SJSA1 (cell line): ENCODE measurements at places on chromosomes 3 and 15. TPM values are rescaled to one million over a fixed set of nuclear protein-coding genes. Genes with fewer than 3 reads are reported as not detected.
A peak's percentile ranks its signal among the peaks of the same experiment; 100 is the strongest.

BRK1 gene
- total RNA-seq = 46.7 and 112 TPM in 2 replicates

SCG5 gene
- total RNA-seq = 0.87 TPM in 1 of 2 replicates, not detected in the other

FANCD2OS gene
- total RNA-seq = not detected in 2 replicates

CLDN11 gene
- total RNA-seq = 0.66 and 1.7 TPM in 2 replicates

- no peak overlapping the region for H3K27ac ChIP-seq
- H3K4me3 ChIP-seq = no peak overlapping the region
- H3K27me3 ChIP-seq = no peaks in the 10 kb centered on the region
- DNase-seq = no peak
- H3K4me1 ChIP-seq = no peaks in the 10 kb centered on the region
These were observed 1225.1 kb downstream of the OTOL1 start for GRCh38 chr3:162721736-162722135.

KCNMB3 gene
- 0.13 and 2.7 TPM in 2 replicates for total RNA-seq

DNA sequence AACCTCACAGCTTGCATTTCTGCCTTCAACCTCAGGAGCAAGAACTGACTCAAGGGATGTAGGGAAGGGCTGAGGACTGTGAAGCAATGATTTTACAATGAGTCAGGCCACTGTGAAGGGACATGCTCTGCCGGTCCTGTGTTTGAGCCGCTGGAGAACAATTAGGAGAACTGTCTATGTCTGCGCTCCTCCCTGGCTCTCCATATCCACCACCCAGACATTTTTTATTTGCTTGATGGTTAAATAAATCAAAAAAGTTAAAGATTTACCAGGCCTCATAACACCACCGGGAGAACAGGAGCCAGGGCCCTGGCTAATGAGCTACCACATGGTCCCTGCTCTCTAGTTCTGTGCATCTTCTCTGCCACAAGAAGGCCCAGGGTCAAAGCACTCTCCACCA is 29.6 kb downstream of the SEC61A1 start:
- H3K4me3 ChIP-seq = no peak overlapping the region
- no peak for DNase-seq
- H3K36me3 ChIP-seq = peaks cover 61% of the 10 kb centered on the region
- H3K27ac ChIP-seq = no peak overlapping the region
- H3K4me1 ChIP-seq = peaks cover 22% of the 10 kb centered on the region

DNA sequence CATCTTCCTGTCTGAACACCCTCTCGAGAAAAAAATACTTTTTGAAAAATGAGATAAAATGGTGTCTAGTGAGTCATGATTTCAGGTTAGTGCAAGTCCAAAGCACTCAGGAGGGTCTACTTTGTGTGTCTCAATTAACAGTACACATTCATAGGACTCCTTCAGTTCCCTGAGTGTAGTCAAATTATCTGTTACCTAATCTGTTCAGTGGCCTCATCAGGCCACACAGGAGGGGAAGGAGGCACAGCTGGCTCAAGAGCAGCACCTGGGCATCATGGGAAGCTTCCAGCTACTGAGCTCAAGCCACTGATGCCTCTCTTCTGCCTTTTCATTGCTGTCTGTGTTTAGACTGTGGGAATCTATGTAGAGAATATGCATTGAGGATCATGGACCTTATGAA is 341.4 kb upstream of the SGO1 start:
- DNase-seq = no peak
- H3K4me3 ChIP-seq = no peak overlapping the region
- H3K27me3 ChIP-seq = no peaks in the 10 kb centered on the region
- no peak overlapping the region for H3K27ac ChIP-seq
- H3K4me1 ChIP-seq = no peaks in the 10 kb centered on the region

ITIH3 gene
- total RNA-seq = 4.0 and 8.9 TPM in 2 replicates

DNA sequence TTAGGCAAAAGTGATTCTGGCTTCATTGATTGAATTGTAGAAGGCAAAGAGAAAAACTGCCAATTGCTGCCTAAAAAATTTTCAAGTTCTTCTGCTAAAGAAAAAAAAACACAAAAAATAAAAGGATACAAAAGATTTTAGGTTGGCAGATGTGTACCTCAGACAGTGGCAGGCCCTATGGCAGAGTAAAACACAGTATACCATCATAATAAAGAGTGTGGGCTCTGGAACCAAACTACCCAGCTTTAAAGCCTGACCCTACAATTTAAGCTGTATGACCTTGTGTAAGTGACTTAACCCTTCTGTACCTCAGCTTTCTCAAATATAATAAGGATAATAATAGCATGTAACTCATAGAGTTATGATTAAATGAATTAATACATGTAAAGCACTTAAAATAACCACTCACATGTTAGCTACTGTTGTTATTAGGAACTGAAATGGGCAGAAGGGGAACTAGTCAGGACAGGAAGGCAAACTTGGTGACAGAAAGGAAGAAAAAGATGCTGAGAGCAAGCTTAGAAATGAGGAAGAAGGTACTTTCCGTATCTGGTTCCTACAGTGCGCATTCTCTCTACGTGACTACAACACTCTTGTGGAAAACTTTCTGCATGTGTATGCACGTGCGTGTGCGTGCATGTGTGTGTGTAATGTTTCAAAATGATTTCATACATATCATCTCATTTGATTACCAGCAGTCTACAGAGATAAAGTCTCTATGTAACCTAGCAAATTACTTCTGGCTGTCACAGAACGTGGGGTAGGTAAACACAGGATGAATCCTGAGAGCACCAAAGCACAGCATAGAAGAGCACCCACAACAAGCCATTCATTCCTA is 13.6 kb upstream of the GATM start:
- DNase-seq = no peak
- H3K4me3 ChIP-seq = no peak overlapping the region
- H3K4me1 ChIP-seq = no peaks in the 10 kb centered on the region

- no peak for DNase-seq
- no peaks in the 10 kb centered on the region for H3K36me3 ChIP-seq
- H3K4me1 ChIP-seq = no peaks in the 10 kb centered on the region
These were observed 158.1 kb upstream of the CTDSPL start for GRCh38 chr3:37703626-37704025.

TRPM1 gene
- total RNA-seq = 0.08 TPM in 1 of 2 replicates, not detected in the other

- H3K36me3 ChIP-seq = no peaks in the 10 kb centered on the region
- no peak for DNase-seq
- no peak overlapping the region for H3K27ac ChIP-seq
- H3K4me1 ChIP-seq = peaks cover 11% of the 10 kb centered on the region; the same call in 1 of the 2 replicates
These were observed 29.5 kb downstream of the PDE8A start for GRCh38 chr15:85011160-85011571.

ERC2 gene
- total RNA-seq = 0.13 and 0.81 TPM in 2 replicates

CILP gene
- not detected in 2 replicates for total RNA-seq

- DNase-seq = no peak
- no peaks in the 10 kb centered on the region for H3K36me3 ChIP-seq
- peaks cover 27% of the 10 kb centered on the region for H3K4me1 ChIP-seq
- no peak overlapping the region for H3K4me3 ChIP-seq
These were observed 689.6 kb upstream of the NECTIN3 start for GRCh38 chr3:110381992-110382391.

DNA sequence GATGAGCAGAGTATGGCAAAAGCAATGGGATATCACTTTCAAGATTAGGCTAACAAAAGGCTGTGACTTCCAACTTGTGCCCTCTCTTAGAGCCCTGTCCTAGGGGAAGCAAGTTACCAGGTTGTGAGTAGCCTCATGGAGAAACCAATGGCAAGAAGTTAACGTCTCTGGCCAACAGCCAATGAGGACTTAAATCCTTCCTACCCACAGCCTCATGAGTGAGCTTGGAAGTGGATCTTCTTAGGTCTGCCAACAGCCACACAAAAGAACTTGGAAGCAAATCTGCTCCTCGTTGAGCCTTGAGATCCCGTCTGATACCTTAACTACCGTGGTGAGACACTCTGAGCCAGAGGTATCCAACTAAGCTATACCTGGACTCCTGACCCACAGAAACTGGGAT is 5.7 kb downstream of the NME9 start:
- no peak overlapping the region for H3K4me3 ChIP-seq
- no peak overlapping the region for H3K27ac ChIP-seq

- peaks cover 5% of the 10 kb centered on the region for H3K4me1 ChIP-seq
- DNase-seq = no peak
- no peak overlapping the region for H3K4me3 ChIP-seq
- H3K27me3 ChIP-seq = peaks cover 2% of the 10 kb centered on the region; the same call in 1 of the 2 replicates
These were observed 11.5 kb upstream of the PDIA5 start for GRCh38 chr3:123055352-123055751.

GRCh38 chr3:11698326-11699082 is 54.8 kb upstream of the VGLL4 start:
- no peaks in the 10 kb centered on the region for H3K27me3 ChIP-seq
- H3K4me1 ChIP-seq = peaks cover 8% of the 10 kb centered on the region
- no peak for DNase-seq
- H3K4me3 ChIP-seq = no peak overlapping the region
- no peak overlapping the region for H3K27ac ChIP-seq

KBTBD8 gene
- total RNA-seq = 1.5 and 3.9 TPM in 2 replicates

GRCh38 chr3:111027868-111028267 is 43.7 kb upstream of the NECTIN3 start:
- DNase-seq = no peak
- H3K4me1 ChIP-seq = no peaks in the 10 kb centered on the region
- no peaks in the 10 kb centered on the region for H3K27me3 ChIP-seq
- no peak overlapping the region for H3K27ac ChIP-seq
- no peak overlapping the region for H3K4me3 ChIP-seq

- H3K27me3 ChIP-seq = no peaks in the 10 kb centered on the region
- H3K27ac ChIP-seq = no peak overlapping the region
- no peak overlapping the region for H3K4me3 ChIP-seq
- H3K4me1 ChIP-seq = peaks cover 3% of the 10 kb centered on the region; the same call in 1 of the 2 replicates
- no peak for DNase-seq
- no peaks in the 10 kb centered on the region for H3K36me3 ChIP-seq
These were observed 516.8 kb upstream of the ATP11B start for GRCh38 chr3:182276512-182276911.

- no peak overlapping the region for H3K27ac ChIP-seq
- H3K36me3 ChIP-seq = no peaks in the 10 kb centered on the region
These were observed 60.0 kb upstream of the FLNB start for GRCh38 chr3:57948080-57948671.

GRCh38 chr15:68275165-68275746 is 2.3 kb upstream of the FEM1B start:
- DNase-seq = no peak
- H3K36me3 ChIP-seq = peaks cover 21% of the 10 kb centered on the region

SUCNR1 gene
- total RNA-seq = 0.05 TPM in 1 of 2 replicates, not detected in the other

GRCh38 chr3:180430896-180431295 is 171.1 kb upstream of the TTC14 start:
- H3K4me3 ChIP-seq = no peak overlapping the region
- no peak overlapping the region for H3K27ac ChIP-seq
- H3K27me3 ChIP-seq = no peaks in the 10 kb centered on the region
- H3K4me1 ChIP-seq = peaks cover 4% of the 10 kb centered on the region; the same call in 1 of the 2 replicates
- no peak for DNase-seq

DNA sequence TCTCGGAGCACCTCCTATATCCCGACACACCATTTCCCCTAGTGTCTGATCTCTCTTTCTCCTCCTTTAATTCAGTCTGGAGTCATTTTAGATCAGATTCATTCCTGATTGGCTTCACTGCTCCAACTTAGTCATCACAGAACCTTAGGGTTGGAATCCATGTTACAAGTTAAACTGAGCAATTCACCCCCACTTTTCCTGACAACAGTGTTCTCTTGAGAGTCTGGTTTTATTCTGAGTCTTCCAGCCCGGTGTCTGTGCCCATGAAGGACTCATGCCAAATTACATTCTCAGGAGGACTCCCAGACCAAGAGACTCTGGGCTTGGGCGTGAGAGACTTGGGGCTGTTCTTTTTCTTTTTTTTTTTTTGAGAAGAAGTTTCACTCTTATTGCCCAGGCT is 57.5 kb downstream of the LPP start:
- no peak overlapping the region for H3K4me3 ChIP-seq
- H3K36me3 ChIP-seq = peaks cover 43% of the 10 kb centered on the region
- no peak for DNase-seq
- H3K27me3 ChIP-seq = no peaks in the 10 kb centered on the region

DNA sequence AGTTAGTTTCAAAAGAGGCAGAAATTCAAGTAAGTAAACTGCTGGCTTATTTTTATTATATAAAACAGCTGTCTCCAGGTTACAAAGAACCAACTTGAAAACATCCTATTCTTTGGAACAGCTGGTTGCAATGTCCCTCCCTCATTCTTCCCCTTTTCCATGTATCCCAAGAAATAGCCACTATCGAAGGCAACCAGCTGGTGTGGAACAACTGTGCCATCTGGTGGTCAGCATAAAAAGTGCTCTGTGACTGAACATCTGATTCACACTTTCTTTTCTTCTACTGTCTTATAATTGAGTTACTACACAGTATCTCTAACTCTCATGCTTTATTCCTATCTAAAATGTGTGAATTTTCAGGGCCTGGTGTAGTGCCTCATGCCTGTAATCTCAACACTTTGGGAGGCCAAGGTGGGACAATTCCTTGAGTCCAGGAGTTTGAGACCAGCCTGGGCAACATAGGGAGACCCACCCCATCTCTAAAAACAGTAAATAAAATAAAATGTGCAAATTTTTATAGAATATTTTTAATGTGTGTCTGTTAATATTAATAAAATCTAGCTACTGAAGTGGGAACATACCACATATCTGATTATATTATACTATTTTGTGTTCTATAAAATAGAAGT is 9.6 kb downstream of the OSBPL11 start:
- peak; percentile 60 for DNase-seq
- H3K36me3 ChIP-seq = peaks cover 5% of the 10 kb centered on the region

DNA sequence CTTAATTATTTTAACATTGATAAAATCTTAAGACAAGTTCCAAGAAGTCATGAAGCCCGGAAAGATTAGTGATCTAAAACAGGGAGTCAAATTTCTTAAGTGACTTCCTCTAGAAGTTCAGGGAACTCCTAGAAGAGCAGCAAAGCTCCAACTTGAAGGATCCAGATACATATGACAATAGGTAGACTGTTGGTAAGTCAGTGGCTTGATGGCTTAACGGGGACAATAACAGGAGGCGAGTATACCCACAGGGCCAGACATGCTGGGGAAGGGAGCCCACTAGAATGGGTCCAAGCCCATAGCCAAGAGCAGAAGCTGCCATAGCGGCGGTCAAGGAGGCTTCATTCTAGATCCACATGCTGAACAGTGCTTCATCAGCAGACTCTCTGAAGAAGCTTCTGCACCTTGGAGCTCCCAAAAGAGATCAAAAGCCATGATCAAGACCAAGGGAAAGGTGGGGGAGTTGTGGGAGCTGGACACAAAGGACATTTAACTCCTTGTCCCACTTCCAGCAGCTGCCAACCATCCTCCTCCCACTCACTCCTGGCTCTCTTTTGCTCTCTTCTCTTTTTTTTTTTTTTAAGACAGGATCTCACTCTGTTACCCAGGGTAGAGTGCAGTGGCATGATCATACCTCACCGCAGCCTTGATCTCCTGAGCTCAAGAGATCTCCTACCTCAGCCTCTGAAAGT is 10.2 kb upstream of the CA12 start:
- H3K36me3 ChIP-seq = no peaks in the 10 kb centered on the region
- no peak for DNase-seq
- H3K4me1 ChIP-seq = no peaks in the 10 kb centered on the region
- no peak overlapping the region for H3K4me3 ChIP-seq

GRCh38 chr15:64791401-64791800 is 16.0 kb upstream of the RBPMS2 start:
- H3K27me3 ChIP-seq = no peaks in the 10 kb centered on the region
- no peaks in the 10 kb centered on the region for H3K36me3 ChIP-seq
- no peak for DNase-seq
- H3K4me3 ChIP-seq = no peak overlapping the region
- no peak overlapping the region for H3K27ac ChIP-seq

CHDH gene
- 0.47 TPM in 1 of 2 replicates, not detected in the other for total RNA-seq
